ENCODE measurements at places on chromosomes 5 and 9.

GRCh38 chr9:127167560-127168326 lies 45.3 kb upstream of the ANGPTL2 start:
- no peak for DNase-seq

GRCh38 chr5:158922816-158923215 lies 176.9 kb downstream of the EBF1 start:
- DNase-seq = no peak

DNA sequence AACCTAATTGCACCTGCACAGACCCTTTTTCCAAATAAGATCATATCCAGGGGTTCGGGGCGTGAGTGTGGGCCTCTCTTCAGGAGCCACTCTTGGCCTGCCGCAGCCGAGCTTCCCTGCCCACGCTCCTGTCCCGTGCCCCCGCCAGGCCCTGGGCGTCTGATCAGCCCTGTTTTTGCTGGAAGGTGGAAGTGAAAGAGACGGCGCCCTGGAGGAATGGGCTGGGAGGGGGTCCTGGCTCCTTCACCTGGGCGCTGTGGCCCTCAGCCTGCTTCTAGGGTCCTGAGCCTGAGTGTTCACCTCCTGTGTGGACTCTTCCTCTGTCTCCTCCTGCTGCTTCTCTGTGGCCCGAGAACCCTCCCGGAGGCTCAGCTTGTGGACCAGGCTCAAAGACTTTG lies 11.2 kb upstream of the COL5A1 start:
- DNase-seq = no peak

- DNase-seq = no peak
These were observed 3.1 kb upstream of the CATSPER3 start for GRCh38 chr5:134964359-134965270.

DNA sequence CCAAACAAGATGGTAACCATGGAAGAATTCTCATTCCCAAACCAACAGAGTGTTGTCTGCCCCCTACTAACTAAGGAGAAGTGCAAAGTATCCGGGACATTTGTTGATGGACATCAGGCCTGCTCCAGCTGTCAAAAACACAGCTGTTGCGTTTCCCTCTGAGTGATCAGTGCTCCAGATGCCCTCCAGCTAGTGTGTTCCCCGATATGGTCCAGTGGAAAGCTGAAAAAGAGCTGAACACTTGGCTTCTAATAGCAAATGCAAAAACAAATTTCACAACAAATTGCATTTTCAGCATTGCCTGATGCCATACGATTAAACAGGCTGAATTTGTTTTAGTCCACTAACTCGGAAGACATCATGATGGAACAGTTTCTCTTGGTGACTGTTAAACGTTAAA lies 1398.7 kb downstream of the PTPRD start:
- no peak for DNase-seq

- no peak for DNase-seq
These were observed 662 bp downstream of the SUSD3 start for GRCh38 chr9:93059011-93059714.

- no peak for DNase-seq
These were observed 6.0 kb upstream of the PLAC8L1 start for GRCh38 chr5:146111409-146111808.

DNA sequence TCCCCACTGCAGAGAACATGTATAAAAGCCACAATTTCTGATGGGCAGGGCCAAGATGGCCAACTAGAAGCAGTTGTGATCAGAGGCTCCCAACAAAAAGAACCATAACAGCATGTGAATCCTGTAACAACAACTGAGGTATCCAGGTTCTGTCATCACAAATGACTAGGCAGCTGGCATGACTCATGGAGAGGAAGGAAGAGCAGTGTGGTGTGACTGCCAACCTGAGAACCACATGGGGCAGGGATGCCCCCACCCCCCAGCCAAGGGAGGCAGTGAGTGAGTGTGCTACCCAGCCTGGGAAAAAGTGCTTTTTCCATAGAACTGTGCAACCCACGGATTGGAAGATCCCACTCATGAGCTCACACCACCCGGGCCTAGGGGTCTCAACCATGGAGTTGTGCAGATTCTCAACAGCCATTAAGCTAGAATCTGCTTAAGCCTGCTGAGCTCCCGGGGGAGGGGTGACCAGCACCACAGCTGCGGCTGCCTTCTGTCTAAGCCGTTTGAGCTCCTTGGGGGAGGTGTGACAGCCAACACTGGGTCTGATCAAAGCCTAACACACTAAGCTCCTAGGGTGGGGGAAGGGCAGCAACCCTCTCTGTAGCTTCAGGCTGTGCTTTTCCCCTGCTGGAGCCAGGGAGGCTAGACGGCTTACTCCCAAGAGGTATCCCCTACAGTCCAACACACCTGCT lies 80.1 kb upstream of the DMAC1 start:
- DNase-seq = no peak

DNA sequence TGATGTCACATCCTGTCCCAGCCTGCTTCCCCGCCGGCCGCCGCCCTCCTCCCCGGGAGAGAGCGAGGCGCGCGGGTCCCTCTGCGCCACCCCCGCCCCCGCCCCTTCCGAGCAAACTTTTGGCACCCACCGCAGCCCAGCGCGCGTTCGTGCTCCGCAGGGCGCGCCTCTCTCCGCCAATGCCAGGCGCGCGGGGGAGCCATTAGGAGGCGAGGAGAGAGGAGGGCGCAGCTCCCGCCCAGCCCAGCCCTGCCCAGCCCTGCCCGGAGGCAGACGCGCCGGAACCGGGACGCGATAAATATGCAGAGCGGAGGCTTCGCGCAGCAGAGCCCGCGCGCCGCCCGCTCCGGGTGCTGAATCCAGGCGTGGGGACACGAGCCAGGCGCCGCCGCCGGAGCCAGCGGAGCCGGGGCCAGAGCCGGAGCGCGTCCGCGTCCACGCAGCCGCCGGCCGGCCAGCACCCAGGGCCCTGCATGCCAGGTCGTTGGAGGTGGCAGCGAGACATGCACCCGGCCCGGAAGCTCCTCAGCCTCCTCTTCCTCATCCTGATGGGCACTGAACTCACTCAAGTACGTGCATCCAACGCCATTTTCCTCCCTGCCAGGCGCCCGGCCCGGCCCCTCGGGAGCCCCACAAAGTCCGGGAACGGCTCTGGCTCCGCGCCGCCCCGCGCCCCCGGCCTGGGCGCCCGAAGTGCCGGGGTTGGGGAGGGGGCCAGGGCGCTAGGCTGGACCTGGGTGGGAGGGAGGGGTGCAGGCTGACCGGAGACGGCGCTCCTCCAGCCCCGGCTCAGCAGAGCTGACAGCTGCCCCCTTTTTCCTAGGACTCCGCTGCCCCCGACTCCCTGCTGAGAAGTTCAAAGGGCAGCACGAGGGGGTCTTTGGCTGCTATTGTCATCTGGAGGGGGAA lies 12.0 kb upstream of the OLFM1 start:
- no peak for DNase-seq
